HFFc6 (cell line): ENCODE measurements at places on chromosomes 13 and 19.

DNA sequence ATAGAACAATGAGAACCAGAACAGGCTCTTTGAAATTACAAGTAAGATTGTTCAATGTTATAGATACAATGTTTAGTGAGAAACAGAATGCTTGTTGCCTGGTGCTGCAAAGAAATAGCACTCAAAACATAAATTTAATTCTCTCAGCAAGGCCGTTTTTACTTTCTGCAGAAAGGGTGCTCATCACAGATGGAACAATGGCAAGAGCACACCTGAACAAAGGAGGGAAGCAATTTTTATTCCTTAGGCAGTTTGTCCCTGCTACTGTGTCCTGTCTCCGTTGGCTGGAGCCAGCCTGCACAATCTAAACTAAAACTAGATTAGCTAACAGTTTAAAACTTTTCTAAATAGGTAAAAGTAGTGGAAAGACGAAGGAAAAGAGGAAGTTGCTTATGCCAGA, 10.4 kb upstream of the ZNF8 start:
- no peaks in the 10 kb centered on the region for H3K27me3 ChIP-seq
- peaks cover 59% of the 10 kb centered on the region for H3K36me3 ChIP-seq
- H3K27ac ChIP-seq = no peak overlapping the region; the same call in 1 of the 2 replicates
- no peak for DNase-seq

- H3K36me3 ChIP-seq = peaks cover 14% of the 10 kb centered on the region
- no peak for DNase-seq
- no peaks in the 10 kb centered on the region for H3K27me3 ChIP-seq
- no peak overlapping the region for H3K27ac ChIP-seq
These were observed 6.8 kb upstream of the ZNF324 start for GRCh38 chr19:58460039-58460438.

DNA sequence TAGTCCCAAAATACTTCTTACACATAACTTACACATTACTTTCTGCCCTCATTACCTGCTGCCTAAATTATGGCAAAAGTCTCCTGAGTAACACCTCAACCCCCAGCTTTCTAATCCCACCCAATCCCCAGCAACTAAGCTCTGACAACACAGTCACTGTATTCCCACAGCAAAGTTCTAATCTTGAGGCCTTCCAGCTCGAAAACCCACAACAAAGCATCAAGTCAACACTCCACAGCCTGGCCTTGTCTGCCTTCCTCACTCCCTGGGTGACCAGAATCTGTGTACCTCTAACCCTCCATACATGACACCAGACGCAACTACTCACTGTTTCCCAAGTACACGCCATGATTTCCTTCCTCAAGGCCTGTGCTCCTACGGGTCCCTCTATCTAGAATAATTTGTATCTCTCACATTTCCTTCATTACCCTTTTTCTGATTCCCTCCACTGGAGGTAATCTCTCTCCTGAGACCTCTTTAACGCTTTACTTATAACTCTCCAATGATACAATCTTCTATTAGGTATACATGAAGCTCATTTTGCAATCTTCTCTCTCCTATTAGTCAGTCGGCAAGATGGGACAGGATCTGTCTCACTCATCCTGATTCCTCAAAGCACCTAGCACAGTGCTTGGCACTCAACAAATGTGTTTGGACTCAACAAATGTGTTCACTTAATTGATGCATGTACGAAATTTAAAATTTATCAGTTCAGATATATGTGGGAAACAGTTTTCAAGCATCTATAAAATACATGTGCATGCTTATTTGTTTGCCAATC, 87.6 kb upstream of the DOCK9 start:
- no peak for DNase-seq
- H3K27ac ChIP-seq = no peak overlapping the region
- no peak overlapping the region for H3K4me3 ChIP-seq
- H3K27me3 ChIP-seq = peaks cover 2% of the 10 kb centered on the region; the same call in 1 of the 2 replicates
- H3K36me3 ChIP-seq = peaks cover 36% of the 10 kb centered on the region

DNA sequence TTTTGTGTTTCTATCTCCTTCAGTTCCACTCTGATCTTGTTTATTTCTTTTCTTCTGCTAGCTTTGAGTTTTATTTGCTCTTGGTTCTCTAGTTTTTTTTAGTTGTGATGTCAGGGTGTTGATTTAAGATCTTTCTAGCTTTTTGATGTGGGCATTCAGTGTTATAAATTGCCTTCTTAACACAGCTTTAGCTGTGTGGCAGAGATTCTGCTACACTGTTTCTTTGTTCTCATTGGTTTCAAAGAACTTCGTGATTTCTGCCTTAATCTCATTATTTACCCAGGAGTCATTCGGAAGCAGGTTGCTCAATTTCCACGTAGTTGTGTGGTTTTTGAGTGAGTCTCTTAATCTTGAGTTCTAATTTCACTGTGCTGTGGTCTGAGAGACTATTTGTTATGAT, 251.7 kb upstream of the HTR2A start:
- no peaks in the 10 kb centered on the region; the same call in 1 of the 2 replicates for H3K4me1 ChIP-seq
- H3K36me3 ChIP-seq = no peaks in the 10 kb centered on the region
- no peak for DNase-seq
- no peaks in the 10 kb centered on the region for H3K27me3 ChIP-seq
- H3K4me3 ChIP-seq = no peak overlapping the region
- no peak overlapping the region for H3K27ac ChIP-seq

DNA sequence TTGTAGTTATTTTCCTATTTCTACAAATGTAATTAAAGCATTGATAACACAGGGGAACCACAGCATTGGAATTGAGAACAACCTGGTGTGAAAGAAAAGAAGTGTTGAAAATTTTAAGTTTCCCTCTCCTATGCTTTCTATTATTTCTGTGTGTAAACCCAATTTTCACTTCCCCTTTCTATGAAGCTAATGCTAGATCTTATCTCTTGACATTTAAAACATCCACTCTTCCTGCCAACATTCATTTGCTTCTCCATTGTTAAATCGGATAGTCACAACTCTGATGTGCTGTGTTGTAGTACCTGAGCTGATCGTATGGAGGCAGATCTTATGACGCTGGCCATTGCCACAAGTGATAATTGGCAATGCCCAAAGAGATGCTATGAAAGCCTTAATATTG, 203.0 kb downstream of the ITGBL1 start:
- no peak overlapping the region for H3K27ac ChIP-seq
- H3K27me3 ChIP-seq = no peaks in the 10 kb centered on the region; the same call in 1 of the 2 replicates
- DNase-seq = no peak

- H3K27me3 ChIP-seq = peaks cover 4% of the 10 kb centered on the region; the same call in 1 of the 2 replicates
- no peaks in the 10 kb centered on the region for H3K36me3 ChIP-seq
- H3K4me3 ChIP-seq = no peak overlapping the region
- DNase-seq = no peak
- no peaks in the 10 kb centered on the region; the same call in 1 of the 2 replicates for H3K4me1 ChIP-seq
These were observed 8.2 kb upstream of the LRCH1 start for GRCh38 chr13:46544811-46545210.

DNA sequence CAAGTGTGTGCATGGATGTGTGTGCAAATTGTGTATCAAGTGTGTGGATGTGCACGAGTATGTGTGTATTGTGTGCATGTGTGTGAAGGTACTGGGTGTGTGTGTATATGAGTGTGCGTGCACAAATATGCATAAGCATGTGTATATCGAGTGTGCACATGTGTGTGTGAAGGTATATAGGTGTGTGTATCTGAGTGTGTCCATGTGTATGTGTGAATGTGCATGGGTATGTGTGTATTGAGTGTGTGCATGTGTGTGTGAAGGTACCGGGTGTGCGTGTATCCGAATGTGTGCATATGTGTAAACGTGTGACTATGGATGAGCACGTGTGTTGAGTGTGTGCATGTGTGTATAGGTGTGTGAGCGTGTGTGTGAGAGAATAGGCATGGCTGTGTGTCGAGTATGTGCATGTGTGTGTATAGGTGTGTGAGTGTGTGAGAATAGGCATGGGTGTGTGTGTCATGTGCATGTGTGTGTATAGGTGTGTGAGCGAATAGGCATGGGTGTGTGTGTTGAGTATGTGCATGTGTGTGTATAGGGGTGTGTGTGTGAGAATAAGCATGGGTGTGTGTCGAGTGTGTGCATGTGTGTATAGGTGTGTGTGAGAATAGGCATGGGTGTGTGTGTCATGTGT, 12.8 kb downstream of the EVI5L start:
- H3K27ac ChIP-seq = no peak overlapping the region
- H3K4me1 ChIP-seq = peaks cover 10% of the 10 kb centered on the region
- H3K36me3 ChIP-seq = peaks cover 10% of the 10 kb centered on the region
- no peaks in the 10 kb centered on the region; the same call in 1 of the 2 replicates for H3K27me3 ChIP-seq

- no peak overlapping the region for H3K4me3 ChIP-seq
- peak; percentile 24 for DNase-seq
- no peaks in the 10 kb centered on the region; the same call in 1 of the 2 replicates for H3K27me3 ChIP-seq
- no peak overlapping the region for H3K27ac ChIP-seq
- no peaks in the 10 kb centered on the region for H3K36me3 ChIP-seq
These were observed 35.9 kb downstream of the OXGR1 start for GRCh38 chr13:96958286-96958891.

DNA sequence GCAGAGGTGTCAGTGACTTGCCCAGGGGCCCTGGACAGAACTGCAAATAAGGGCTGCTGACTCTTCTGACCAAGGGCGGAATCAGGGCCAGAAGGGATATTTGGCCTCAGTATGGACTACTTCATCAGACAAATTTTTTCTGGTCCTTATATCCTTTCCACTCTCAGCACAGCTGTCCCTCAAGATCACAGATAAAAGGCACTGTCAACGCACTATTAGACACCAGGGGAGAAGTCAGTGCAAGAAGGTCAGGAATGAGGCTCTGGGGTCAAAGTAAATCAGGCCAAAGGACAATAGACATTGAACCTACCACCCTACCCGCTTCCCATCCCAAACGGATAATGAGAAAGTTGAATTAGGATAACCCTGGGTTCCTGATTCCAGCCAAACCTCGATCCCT, 657.6 kb downstream of the UQCRFS1 start:
- H3K27me3 ChIP-seq = no peaks in the 10 kb centered on the region; the same call in 1 of the 2 replicates
- H3K27ac ChIP-seq = no peak overlapping the region
- 0 out of 2 replicates have a peak, but pooled peaks cover 3% of the 10 kb centered on the region for H3K36me3 ChIP-seq
- no peak overlapping the region for H3K4me3 ChIP-seq
- no peak for DNase-seq

GRCh38 chr19:17775245-17775927, 19.6 kb upstream of the B3GNT3 start:
- H3K4me3 ChIP-seq = no peak overlapping the region
- DNase-seq = peak; percentile 34
- H3K4me1 ChIP-seq = no peaks in the 10 kb centered on the region
- H3K27ac ChIP-seq = no peak overlapping the region
- peaks cover 8% of the 10 kb centered on the region for H3K27me3 ChIP-seq
- H3K36me3 ChIP-seq = no peaks in the 10 kb centered on the region

GRCh38 chr13:110341445-110342244, 34.6 kb downstream of the COL4A2 start:
- H3K4me1 ChIP-seq = peaks cover 64% of the 10 kb centered on the region
- H3K4me3 ChIP-seq = peak overlapping the region; percentile 72; the same call in 1 of the 2 replicates
- H3K36me3 ChIP-seq = peaks cover 28% of the 10 kb centered on the region
- no peaks in the 10 kb centered on the region; the same call in 1 of the 2 replicates for H3K27me3 ChIP-seq
- peak overlapping the region; percentile 87 for H3K27ac ChIP-seq
- DNase-seq = no peak

GRCh38 chr13:48873587-48873986, 102.1 kb upstream of the FNDC3A start:
- H3K27me3 ChIP-seq = peaks cover 8% of the 10 kb centered on the region
- peak; percentile 69 for DNase-seq

- H3K4me3 ChIP-seq = peak overlapping the region; percentile 41; the same call in 1 of the 2 replicates
- H3K27me3 ChIP-seq = peaks cover 57% of the 10 kb centered on the region
- H3K4me1 ChIP-seq = no peaks in the 10 kb centered on the region
- H3K27ac ChIP-seq = no peak overlapping the region
These were observed 1.5 kb downstream of the ZIC5 start for GRCh38 chr13:99969919-99970650.

- no peaks in the 10 kb centered on the region for H3K4me1 ChIP-seq
- no peak for DNase-seq
- H3K36me3 ChIP-seq = no peaks in the 10 kb centered on the region
These were observed 577.3 kb downstream of the LMO7 start for GRCh38 chr13:76213423-76213904.

DNA sequence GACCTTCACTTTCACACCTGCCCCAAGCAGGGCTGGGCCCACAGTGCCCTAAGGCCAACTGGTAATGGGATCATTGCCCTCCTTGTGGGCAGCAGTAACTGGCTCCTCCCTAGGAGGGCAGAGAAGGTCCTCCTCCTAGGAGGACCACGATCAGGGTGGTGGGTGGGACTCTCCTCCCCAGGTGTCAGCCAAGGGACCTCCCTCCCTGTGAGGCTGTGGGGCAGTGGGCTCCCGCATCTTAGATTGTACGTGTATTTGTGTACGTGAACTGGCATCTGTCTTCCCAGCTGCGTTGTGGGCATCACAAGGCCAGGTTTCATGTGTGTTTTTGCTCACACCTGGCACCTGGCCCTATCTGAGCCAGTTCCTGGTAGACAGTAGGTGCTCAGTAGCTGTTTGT, 111.8 kb downstream of the SOX1 start:
- no peaks in the 10 kb centered on the region for H3K4me1 ChIP-seq
- peaks cover 6% of the 10 kb centered on the region for H3K36me3 ChIP-seq
- DNase-seq = no peak
- no peak overlapping the region for H3K27ac ChIP-seq
- no peak overlapping the region for H3K4me3 ChIP-seq

DNA sequence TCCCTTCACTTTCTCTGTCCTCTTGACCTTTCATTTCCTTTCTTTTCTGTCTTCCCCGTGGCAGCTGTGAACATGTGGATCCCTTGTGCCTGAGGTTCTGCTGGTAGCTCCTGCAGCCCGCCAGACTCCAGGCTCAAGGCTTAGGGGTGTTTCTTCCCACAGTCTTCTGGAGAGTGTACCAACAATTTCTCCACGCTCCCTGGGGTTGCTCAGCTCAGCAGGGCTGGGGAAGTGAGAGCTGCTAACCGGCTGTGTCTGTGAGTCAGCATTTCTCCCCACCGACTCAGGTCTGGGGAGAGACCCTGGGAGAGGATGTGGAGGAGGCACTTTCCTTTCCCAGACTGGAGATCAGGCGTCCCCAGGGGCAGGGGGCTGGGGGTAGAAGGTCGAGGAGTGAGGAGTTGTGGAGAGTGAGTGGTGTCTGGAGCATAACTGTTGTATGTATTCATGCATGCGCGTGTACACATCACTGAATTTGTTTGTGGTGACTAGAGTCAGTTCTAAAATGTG, 193.6 kb downstream of the KCNRG start:
- peak overlapping the region; percentile 69 for H3K4me3 ChIP-seq
- no peaks in the 10 kb centered on the region for H3K36me3 ChIP-seq
- H3K27ac ChIP-seq = no peak overlapping the region
- no peak for DNase-seq
- H3K27me3 ChIP-seq = peaks cover 6% of the 10 kb centered on the region
- H3K4me1 ChIP-seq = peaks cover 12% of the 10 kb centered on the region

GRCh38 chr19:861141-861755, 1.8 kb downstream of the CFD start:
- H3K27ac ChIP-seq = no peak overlapping the region
- 0 out of 2 replicates have a peak, but pooled peaks cover 4% of the 10 kb centered on the region for H3K36me3 ChIP-seq
- peaks cover 4% of the 10 kb centered on the region; the same call in 1 of the 2 replicates for H3K27me3 ChIP-seq
- H3K4me1 ChIP-seq = no peaks in the 10 kb centered on the region; the same call in 1 of the 2 replicates

GRCh38 chr19:50696094-50696483, 23.5 kb downstream of the SHANK1 start:
- DNase-seq = no peak
- H3K4me3 ChIP-seq = no peak overlapping the region
- no peaks in the 10 kb centered on the region for H3K4me1 ChIP-seq
- no peaks in the 10 kb centered on the region for H3K36me3 ChIP-seq

GRCh38 chr13:30319130-30319529, 11.8 kb upstream of the KATNAL1 start:
- H3K36me3 ChIP-seq = no peaks in the 10 kb centered on the region; the same call in 1 of the 2 replicates
- no peak overlapping the region for H3K27ac ChIP-seq
- H3K27me3 ChIP-seq = peaks cover 1% of the 10 kb centered on the region; the same call in 1 of the 2 replicates
- DNase-seq = no peak
- no peak overlapping the region for H3K4me3 ChIP-seq

- peak overlapping the region; percentile 40 for H3K27ac ChIP-seq
- peak; percentile 21 for DNase-seq
- no peak overlapping the region for H3K4me3 ChIP-seq
- no peaks in the 10 kb centered on the region; the same call in 1 of the 2 replicates for H3K27me3 ChIP-seq
These were observed 750.6 kb downstream of the DIAPH3 start for GRCh38 chr13:59413126-59413525.
